NB4 (cell line): ENCODE measurements at places on chromosomes 3 and 15.

DNA sequence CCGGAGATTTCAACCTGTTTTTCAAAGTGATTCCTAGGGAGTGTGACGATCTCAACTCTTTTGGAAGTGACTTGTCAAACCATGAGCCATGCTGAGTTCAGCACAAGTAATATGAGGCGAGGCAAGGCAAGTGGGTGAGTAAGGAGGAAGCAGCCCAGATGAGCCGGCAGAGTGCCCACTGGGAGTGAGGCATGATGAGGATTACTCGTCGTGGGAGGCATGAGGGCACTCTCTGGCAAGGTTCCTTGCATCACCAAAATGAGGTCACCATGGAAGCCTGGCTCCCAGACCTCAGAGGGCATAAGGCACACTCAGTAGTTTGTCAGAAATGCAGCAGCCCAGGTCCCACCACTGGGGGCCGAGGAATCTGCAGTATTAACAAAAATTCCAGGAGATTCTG lies 636.1 kb downstream of the MAGI1 start:
- peak; percentile 15 for DNase-seq

DNA sequence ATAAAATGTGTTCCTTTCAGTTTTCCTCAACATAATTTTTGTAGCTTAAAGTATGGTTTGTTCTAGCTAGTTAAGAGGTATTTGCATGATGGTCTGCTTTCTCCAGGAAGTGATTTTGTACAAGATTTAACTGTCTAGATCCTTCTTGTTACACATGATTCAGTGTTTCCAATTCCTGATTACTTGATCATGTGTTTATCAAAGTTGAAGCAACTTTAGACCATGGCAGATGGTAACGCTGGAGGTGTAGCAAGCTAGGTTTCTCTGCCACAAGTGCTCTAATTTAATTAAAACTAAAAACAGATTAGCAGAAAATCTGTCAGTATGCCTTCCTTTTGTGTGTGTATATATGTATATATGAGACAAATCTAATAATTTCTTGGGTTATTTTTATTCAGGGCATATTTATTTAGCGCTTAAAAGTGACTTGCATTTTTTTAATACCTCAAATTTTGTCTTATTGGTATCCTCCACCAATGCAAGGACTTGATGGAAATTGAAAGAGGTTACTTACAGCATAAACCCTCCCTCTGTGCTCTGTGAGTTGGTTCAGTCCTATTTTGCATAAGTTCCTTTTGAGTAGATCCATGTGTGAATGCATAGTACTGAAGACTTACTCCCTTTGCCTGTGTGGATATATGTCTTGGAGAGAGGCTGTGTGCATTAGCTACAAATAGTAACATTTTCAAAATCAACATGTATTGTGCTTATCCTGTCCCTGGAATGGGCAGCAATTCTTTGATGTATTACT lies 157.3 kb upstream of the CGNL1 start:
- DNase-seq = peak; percentile 62

- no peak for DNase-seq
Measured at GRCh38 chr3:97838393-97838792, 16.6 kb downstream of the CRYBG3 start.

DNA sequence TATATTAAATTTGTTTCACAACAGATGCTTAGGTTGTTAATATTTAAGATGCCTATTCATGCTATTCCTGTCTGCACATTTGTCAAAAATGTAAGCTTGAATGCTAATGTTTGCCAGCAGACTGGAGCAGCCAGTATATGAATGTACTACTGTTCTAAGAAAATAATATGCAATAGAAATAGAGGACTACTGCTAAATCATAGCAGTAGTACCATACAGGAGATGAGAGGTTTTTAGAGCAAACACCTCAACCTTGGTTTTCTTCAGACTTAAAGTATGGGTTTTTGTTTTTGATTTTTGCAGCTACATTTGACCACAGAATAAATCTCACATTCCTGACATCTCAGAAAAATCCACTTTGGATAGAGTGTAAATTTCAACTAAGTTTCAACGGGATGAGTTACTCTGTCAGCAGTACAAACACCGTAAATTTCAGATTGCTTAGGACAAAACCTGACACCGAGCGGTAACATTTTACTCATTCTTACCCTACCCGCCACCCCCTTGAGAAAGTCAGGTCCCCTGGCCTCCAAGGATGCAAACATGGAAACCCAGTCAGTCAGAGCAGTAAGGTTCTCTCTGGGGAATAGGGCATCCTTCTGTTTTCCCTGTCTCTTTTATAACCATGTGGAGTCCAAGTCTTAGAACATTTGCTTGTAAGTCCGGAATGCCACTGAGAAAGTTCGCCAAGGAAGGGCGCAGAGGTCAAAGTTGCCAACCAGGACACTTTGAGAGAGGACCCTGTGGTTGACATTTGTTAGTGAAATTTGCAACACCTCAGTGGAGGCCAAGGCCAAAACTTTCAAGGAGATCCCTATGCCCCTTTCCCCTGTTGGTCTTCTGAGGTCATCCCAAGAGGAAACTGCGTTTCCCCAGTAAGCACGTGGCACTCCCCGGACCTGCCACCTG lies 17.9 kb upstream of the SATB1 start:
- DNase-seq = no peak

GRCh38 chr15:33098094-33099058 lies 96.1 kb downstream of the FMN1 start:
- DNase-seq = peak; percentile 65
